ENCODE measurements at places on chromosomes 4 and X.

GRCh38 chrX:119516157-119516702 lies 48.0 kb downstream of the SLC25A5 start:
- DNase-seq = peak; percentile 7

DNA sequence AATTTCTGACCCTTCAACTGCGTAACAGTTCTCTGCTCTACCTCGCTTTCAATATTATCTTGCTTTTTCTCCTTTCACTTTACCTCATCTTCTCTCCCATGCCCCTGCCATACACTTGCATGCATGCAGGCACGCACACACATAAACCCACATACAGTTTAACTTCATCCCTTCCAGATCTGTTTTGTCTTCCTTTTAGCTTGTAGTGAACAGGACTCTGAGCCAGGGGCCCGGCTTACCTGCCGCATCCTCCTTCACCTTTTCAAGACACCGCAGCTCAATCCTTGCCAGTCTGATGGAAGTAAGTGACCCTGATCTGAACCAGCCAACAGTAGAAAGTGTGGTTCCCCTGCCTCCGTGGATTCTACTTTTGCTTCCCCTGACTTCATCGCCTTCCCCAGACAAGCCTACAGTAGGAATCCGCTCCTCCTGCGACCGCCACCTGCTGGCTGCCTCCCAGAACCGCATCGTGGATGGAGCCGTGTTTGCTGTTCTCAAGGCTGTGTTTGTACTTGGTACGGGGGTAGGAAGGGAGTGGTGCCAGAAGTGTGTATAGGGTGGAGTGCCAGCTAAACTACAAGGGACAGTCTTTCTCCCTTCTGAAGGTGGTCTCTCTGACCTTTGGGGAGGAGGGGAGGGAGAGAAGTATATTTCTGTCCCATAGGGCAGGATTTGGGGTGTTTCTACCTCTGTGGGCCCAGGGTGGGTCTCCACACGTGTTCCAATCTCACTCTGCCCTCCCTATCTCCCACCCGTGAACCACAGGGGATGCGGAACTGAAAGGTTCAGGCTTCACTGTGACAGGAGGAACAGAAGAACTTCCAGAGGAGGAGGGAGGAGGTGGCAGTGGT lies 10.7 kb downstream of the MED12 start:
- DNase-seq = peak; percentile 42

DNA sequence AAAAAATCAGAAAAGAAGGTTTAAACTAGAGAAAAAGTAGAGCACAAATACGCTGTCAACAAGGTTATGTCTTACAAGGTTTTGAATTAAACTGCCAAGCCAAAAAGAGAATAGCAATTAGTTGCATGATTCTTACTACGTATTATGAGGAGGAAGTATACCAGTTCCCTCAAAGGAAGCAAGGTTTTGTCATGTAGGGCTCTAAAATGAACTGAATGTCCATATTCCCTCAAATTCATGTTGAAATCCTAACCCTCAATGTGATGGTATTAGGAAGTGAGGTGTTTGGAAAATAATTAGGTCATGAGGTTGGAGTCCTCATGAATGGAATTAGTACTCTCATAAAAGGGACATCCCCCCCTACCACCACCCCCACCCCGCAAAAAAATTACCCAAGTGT lies 201.0 kb downstream of the FBXW7 start:
- DNase-seq = no peak

- DNase-seq = no peak
Observed at GRCh38 chrX:7110821-7111276, 36.7 kb upstream of the STS start.

DNA sequence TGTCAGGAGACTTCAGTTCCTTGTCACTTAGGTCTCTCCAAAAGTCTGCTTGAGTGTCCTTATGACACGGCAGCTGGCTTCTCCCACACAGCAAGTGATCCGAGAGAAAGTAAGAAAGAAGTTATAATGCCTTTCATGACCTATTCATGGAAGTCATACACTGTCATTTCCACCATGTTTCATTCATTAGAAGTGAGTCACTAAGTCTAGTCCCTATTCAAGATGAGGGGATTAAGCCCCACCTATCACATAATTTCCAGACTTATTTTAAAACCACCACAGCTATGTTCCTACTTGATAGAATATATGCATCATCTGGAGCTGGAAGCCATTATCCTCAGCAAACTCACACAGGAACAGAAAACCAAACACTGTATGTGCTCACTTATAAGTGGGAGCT lies 25.2 kb upstream of the COL25A1 start:
- DNase-seq = no peak

DNA sequence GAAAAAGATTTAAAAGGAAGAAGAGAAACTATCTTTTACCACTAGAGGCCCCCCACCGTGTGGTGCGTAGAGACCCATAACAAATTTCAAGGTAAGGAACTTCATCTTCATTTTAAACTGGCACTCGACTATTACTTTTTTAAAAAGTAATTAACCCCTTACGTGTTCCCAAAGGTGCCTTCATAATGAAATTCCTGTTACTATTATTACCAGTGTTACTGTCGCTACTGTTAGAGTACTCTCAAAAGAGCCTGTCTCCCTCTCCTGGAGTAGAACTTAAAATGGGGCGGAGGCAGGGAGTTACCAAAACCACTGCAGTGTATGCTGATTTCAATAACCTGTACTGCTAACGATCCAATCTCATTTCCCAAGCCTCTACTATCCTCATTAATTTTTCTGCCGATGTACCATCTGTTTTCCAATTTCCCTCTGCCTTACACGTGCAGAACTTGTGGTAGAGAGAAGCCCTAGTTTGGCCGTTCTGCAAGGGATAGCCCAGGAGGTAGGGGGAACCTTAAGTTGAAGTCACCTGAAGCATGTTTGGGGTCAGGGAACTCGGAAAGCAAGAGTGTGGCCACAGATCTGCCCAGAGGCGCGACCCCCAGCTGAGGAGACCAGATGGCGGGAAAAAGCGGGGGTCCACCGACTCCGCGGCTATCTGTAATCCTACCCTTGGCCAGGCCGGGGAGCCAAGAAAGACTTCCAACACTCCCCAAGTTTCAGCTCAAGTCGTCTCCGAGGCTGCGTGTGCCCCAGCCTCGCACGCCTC lies 720 bp upstream of the STK26 start:
- no peak for DNase-seq
